ENCODE measurements at places on chromosomes 11 and 22.
A peak's percentile ranks its signal among the peaks of the same experiment; 100 is the strongest.

DNA sequence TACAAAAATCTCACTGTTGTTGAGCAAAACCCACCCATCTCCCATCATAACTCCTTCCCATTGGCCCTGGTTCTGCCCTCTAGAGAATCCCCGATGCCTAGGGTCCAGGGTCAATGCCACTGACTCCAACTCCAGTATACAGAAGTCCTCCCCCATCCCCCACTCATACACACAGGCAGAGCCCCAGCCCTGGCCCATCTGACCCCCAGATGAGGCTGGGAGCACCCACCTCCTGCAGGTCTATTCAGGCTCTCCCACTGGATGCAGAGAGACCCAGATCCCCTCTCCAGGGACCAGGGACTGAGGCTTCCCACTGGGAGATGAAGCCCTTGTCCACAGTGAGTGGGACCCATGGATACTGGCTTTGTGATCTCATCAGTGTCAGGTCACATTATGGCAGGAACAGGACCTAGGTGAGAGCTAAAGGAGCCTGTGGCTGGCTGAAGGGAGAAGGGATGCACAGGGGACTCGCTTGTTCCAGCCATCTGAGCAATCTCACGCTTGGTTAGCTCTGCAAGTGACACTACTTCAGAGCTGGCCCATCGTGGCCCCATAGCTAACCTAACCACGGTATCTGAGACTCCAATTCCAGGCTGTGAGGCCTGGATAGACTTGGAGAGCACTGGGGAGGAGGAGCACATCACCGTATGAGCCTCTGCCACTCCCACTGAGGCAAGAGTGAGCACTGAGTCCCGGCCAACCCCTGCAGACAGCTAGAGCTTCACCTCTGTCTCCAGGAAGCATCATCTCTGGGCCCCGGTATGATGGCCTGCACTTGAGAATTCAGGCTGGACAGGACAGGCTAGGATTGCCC is 35.7 kb downstream of the TRIM29 start:
- DNase-seq = no peak
- peaks cover 12% of the 10 kb centered on the region for H3K27me3 ChIP-seq
- H3K4me3 ChIP-seq = no peak overlapping the region
- H3K4me1 ChIP-seq = no peaks in the 10 kb centered on the region

GRCh38 chr22:26898946-26899605 is 241.7 kb downstream of the MIAT start:
- no peak overlapping the region for H3K4me3 ChIP-seq
- no peaks in the 10 kb centered on the region for H3K36me3 ChIP-seq
- H3K27me3 ChIP-seq = no peaks in the 10 kb centered on the region
- H3K27ac ChIP-seq = no peak overlapping the region
- H3K4me1 ChIP-seq = peaks cover 7% of the 10 kb centered on the region

- H3K4me3 ChIP-seq = no peak overlapping the region
- H3K36me3 ChIP-seq = no peaks in the 10 kb centered on the region
- DNase-seq = no peak
- H3K27ac ChIP-seq = no peak overlapping the region
- no peaks in the 10 kb centered on the region for H3K4me1 ChIP-seq
- H3K27me3 ChIP-seq = peaks cover 18% of the 10 kb centered on the region
Measured at GRCh38 chr11:119759324-119759723, 30.3 kb upstream of the NECTIN1 start.

DNA sequence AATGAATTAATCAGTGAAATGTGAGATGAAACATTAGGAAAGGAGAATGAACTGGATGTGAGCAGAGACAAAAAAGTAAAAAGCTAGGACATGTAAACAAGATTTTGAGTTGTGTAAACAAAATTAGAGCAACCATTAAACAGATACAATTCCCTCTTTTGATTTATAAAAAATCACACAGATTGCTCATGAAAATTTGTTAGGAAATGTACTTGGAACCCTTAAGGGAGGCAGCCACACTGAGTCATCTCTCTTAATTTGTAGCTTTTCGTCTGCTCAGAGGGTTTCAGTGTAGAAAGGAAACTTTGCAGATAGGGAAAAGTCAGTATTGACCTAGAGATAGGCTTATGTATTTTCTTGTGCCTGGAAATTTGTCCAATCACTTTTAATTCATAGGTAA is 49.6 kb upstream of the ME3 start:
- H3K27ac ChIP-seq = peak overlapping the region; percentile 27
- H3K27me3 ChIP-seq = no peaks in the 10 kb centered on the region
- no peak for DNase-seq
- H3K4me3 ChIP-seq = no peak overlapping the region
- 0 out of 2 replicates have a peak, but pooled peaks cover 9% of the 10 kb centered on the region for H3K4me1 ChIP-seq

DNA sequence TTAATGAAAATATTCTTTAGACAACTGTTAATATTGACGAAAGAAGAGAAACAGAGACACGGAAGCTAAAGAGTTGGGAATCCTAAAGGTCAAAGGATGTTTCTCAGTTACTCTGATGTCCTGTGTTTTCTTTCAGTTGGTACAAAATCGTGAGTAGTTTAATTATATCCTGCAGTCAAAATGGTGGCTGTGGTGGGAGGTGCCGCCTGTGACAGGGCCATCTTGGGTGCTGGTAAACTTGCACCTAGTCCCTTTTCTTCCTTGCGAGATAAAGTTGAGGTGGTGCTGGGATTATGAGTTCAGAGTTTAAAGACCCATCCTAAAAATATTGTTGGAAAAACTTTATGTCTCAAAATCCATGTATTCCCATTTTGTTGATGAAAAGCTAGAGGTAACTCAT is 2.2 kb downstream of the CECR2 start:
- H3K27me3 ChIP-seq = no peaks in the 10 kb centered on the region
- no peak for DNase-seq
- H3K4me3 ChIP-seq = peak overlapping the region; percentile 37
- H3K4me1 ChIP-seq = no peaks in the 10 kb centered on the region
- peak overlapping the region; percentile 5 for H3K27ac ChIP-seq
- no peaks in the 10 kb centered on the region for H3K36me3 ChIP-seq

- DNase-seq = no peak
- H3K4me3 ChIP-seq = peak overlapping the region; percentile 45
- no peaks in the 10 kb centered on the region for H3K27me3 ChIP-seq
- no peaks in the 10 kb centered on the region for H3K36me3 ChIP-seq
Measured at GRCh38 chr11:128548649-128549255, 38.6 kb downstream of the ETS1 start.

- DNase-seq = no peak
- no peak overlapping the region for H3K27ac ChIP-seq
- H3K36me3 ChIP-seq = no peaks in the 10 kb centered on the region
Measured at GRCh38 chr11:101797335-101797734, 117.5 kb upstream of the CEP126 start.

DNA sequence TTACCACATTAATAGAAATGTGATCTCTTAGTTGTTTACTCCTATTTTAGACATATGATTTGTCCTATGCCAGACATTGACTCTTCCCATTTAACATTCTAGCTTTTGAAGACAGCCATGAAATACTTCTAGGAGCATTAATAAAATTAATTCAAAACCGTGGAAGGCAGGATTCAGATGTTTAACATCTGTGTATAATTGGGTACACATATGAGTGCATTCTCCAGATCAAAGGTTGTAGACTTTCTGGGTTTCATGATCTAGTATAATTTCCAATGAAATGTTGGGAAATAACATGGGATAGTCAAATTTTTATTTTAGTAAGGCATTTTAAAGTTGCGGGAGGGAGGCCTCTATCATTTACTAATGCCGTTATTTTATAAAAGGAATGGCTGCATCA is 35.2 kb upstream of the CCDC89 start:
- no peak for DNase-seq
- H3K4me3 ChIP-seq = no peak overlapping the region
- H3K4me1 ChIP-seq = peaks cover 54% of the 10 kb centered on the region
- no peaks in the 10 kb centered on the region for H3K27me3 ChIP-seq
- H3K27ac ChIP-seq = peak overlapping the region; percentile 98

GRCh38 chr11:26958005-26958701 is 35.8 kb upstream of the FIBIN start:
- no peaks in the 10 kb centered on the region for H3K4me1 ChIP-seq
- H3K4me3 ChIP-seq = no peak overlapping the region
- no peak for DNase-seq
- no peak overlapping the region for H3K27ac ChIP-seq

- no peak overlapping the region for H3K4me3 ChIP-seq
- H3K4me1 ChIP-seq = no peaks in the 10 kb centered on the region
- no peak for DNase-seq
- H3K36me3 ChIP-seq = peaks cover 43% of the 10 kb centered on the region
- H3K27ac ChIP-seq = no peak overlapping the region
Measured at GRCh38 chr11:43392713-43393112, 34.0 kb downstream of the TTC17 start.

DNA sequence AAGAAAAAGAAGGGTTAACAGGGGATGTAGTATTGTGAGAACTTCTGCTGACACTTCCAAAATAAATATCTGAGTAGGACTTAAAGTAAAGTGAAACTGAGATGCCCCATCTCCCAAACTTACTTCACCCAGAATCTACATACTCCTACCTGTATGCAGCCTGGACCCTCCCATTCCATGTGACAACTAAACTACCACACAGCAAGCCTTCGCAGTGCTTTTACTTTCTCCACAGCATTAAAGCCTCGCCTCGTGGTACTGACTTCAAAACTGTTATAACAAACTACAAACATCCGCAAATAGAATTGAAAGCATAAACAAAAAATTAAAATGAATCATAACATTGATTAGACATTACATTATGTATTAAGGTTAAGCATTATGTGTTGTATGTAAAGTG is 985 bp downstream of the MPZL2 start:
- H3K27me3 ChIP-seq = peaks cover 22% of the 10 kb centered on the region
- no peak overlapping the region for H3K4me3 ChIP-seq
- DNase-seq = no peak
- no peaks in the 10 kb centered on the region for H3K36me3 ChIP-seq

DNA sequence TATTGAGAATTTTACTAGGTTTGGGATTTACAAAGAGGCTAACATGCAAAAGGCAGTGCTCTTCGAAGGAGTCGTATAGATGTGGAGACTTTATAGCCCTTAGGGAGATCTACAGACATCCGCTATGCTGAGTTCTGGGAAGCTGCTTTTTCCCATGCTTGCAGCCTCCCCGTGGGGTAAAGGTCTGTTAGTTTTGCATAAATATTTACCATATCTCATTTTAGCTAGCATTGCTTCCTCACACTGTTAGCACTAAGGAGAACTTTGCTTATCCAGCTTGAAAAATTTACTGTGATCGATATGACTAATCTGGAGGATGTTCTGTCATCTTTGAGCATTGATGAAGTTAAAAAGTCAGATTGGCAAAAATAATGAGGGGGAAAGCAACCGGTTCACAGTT is 18.6 kb downstream of the ARHGEF12 start:
- H3K36me3 ChIP-seq = no peaks in the 10 kb centered on the region
- H3K27me3 ChIP-seq = no peaks in the 10 kb centered on the region
- H3K27ac ChIP-seq = no peak overlapping the region
- H3K4me1 ChIP-seq = peaks cover 25% of the 10 kb centered on the region
- no peak for DNase-seq

GRCh38 chr11:121024989-121025388 is 1.1 kb downstream of the TBCEL start:
- DNase-seq = no peak
- H3K36me3 ChIP-seq = no peaks in the 10 kb centered on the region
- H3K27me3 ChIP-seq = no peaks in the 10 kb centered on the region
- H3K4me1 ChIP-seq = peaks cover 12% of the 10 kb centered on the region
- peak overlapping the region; percentile 76 for H3K4me3 ChIP-seq

GRCh38 chr11:91396236-91397133 is 828.1 kb upstream of the FAT3 start:
- H3K27me3 ChIP-seq = no peaks in the 10 kb centered on the region
- no peak overlapping the region for H3K4me3 ChIP-seq
- H3K36me3 ChIP-seq = no peaks in the 10 kb centered on the region
- no peaks in the 10 kb centered on the region for H3K4me1 ChIP-seq

- H3K27ac ChIP-seq = peak overlapping the region; percentile 52
- no peaks in the 10 kb centered on the region for H3K36me3 ChIP-seq
- no peak for DNase-seq
- H3K27me3 ChIP-seq = no peaks in the 10 kb centered on the region
- H3K4me1 ChIP-seq = peaks cover 27% of the 10 kb centered on the region
- H3K4me3 ChIP-seq = no peak overlapping the region
Measured at GRCh38 chr11:1307163-1307870, 2.1 kb downstream of the TOLLIP start.

- no peaks in the 10 kb centered on the region for H3K36me3 ChIP-seq
- H3K27me3 ChIP-seq = no peaks in the 10 kb centered on the region
- DNase-seq = no peak
Measured at GRCh38 chr11:16881074-16881709, 133.0 kb downstream of the PLEKHA7 start.

DNA sequence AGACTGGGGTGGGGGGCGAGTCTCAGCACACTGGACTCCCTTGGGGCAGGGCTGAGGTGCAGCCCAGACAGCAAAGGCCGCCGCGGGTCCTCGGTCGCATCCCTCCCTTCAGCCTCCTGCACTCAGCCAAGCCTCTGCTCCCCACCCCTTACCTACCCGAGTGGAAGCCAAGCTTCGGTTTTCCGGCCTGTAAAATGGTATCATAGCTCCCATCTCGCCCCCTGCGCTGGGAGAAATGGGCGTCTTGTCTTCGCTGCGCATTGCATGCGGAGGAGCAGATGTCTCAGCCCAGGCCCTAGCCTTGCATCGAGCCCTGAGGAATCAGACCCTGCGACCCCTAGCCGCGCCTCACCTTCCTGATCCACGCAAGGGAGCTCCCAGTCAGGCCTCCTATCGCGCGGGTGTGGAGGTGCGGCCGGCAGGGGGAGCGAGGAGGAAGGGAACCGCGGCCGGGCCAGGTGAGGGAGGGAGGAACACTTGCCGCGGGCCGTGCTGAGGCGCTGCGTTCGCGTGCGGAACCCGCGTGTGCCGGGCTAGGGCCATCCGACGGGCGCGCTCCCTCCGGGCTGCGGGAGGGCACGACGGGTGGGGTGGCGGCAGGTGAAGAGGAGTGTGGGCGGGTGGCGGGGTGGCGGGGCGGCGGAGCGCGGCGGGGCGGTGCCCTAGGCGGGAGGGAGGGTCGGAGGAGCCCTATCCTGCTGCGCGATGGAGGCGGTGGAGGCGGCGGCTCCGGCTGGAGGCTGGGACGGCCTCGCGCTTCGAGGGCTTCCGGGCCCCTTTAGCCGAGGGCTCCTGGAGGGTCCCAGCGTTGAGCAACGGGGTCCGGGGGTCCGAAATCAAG is 4.1 kb upstream of the TBX1 start:
- H3K4me3 ChIP-seq = peak overlapping the region; percentile 58
- H3K36me3 ChIP-seq = no peaks in the 10 kb centered on the region
- peaks cover 19% of the 10 kb centered on the region for H3K4me1 ChIP-seq
- no peak for DNase-seq

- DNase-seq = no peak
- H3K27ac ChIP-seq = no peak overlapping the region
- H3K4me1 ChIP-seq = peaks cover 5% of the 10 kb centered on the region
- H3K27me3 ChIP-seq = no peaks in the 10 kb centered on the region
Measured at GRCh38 chr22:37433786-37434185, 6.5 kb upstream of the ELFN2 start.

GRCh38 chr11:123218451-123218850 is 23.4 kb upstream of the CLMP start:
- H3K27me3 ChIP-seq = no peaks in the 10 kb centered on the region
- H3K36me3 ChIP-seq = no peaks in the 10 kb centered on the region
- H3K27ac ChIP-seq = no peak overlapping the region
- no peak overlapping the region for H3K4me3 ChIP-seq

GRCh38 chr11:69921128-69922014 is 102.2 kb upstream of the FGF3 start:
- H3K36me3 ChIP-seq = no peaks in the 10 kb centered on the region
- peaks cover 9% of the 10 kb centered on the region for H3K4me1 ChIP-seq
- peaks cover 4% of the 10 kb centered on the region for H3K27me3 ChIP-seq
- DNase-seq = no peak
- no peak overlapping the region for H3K27ac ChIP-seq

Data from Panc1 (cell line).